ENCODE measurements at places on chromosomes 2 and 18.

DNA sequence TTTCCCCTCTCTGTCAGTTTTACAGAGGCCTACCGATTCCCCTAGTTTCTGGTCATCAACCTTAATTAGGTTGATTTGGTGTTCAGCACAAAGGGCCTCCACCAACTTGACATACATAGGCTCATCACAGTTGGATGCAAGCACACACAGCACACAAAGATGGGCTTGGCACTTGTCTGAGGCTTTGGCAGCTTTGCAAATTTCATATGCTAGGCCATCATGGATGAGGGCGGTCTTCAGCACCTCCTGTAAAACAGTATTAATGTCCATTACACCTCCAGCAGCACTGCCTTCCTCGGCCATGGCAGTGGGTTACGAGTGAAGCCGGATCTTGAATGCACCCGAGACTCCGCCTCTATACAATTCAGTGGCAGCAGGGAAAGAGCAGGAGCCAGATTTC, 56.9 kb downstream of the REL start:
- no peak for DNase-seq

- no peak for DNase-seq
Measured at GRCh38 chr2:113123726-113124125, 3.7 kb upstream of the IL1RN start.

DNA sequence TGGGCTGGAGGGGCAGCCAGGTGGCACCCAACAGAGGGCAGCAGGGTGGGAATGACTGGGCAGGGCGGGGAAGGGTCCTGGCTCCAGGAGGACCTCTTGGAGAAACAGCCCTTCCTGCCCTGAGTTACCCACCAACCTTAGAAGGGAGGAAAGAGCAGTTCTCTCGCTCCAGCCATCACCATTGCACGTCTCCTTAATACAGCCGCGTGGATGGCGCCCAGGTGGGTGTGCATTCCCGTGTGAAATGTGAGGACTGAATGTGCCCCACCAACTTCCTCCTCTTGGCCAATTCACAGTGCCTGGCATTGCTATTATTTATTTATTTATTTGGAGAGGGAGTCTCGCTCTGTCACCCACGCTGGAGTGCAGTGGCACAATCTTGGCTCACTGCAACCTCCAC, 107.0 kb downstream of the SMIM21 start:
- no peak for DNase-seq

DNA sequence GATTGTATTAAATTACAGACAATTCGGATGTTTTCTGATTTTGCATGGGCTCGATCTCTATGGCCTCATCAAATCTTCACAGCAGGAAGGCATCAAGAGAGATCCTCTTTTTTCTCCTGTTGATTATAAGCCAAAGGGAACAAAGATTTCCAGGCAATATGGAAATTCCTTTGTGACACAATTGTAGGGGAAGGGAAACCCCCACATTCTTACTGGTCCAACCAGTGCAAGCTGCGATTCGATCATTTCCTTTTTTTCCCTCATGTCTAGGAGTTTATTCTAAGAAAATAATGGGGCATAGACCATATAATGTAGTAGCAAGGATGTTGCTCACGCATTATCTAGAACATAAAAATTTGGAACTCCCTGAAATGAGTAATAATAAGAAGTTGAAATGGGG, 87.7 kb downstream of the LYPD6 start:
- no peak for DNase-seq

- DNase-seq: no peak
Measured at GRCh38 chr2:195961873-195962272, 106.8 kb downstream of the DNAH7 start.

DNA sequence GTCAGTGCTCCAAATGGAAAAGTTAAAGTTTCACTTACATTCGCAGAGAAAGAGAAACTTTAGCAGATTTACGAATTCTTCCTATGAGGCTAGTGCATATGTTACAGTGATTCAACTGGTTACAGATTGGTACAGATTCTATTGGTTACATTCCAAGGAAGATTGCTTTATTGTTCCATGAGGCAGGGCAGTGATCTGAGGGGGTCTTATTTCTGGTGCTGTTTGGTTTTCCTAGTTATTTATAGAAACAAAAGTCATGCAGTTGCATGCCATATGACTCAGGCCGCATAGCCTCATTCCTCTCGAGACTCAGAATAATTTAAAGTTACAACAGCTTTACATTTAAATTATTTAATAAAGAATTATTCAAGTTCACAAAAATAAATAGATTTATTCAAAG, 385.4 kb upstream of the SYT4 start:
- no peak for DNase-seq

- no peak for DNase-seq
Measured at GRCh38 chr2:221503965-221504364, 68.1 kb downstream of the EPHA4 start.

GRCh38 chr2:15920696-15921095, 19.7 kb upstream of the MYCN start:
- DNase-seq: no peak

DNA sequence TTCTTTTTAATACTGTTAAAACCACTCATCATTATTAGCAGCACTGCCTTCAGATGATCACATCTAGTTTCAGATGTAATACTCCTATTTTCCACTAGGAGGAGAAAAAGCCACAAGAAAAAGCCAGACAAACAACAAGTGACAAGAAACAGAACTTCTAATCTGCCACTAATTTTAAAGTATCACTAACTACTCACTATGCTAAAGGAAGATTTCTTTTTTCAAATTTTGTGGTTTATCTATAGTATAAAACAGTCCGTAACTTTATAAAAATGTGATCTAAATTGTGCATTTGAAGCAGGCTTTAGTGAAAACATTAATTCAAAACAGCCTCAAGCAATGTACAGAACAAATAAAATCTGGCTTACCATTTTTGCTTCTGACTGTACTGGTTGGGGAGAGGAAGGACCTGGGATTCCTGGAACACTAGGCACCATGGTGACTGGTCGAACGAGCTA, 56.8 kb downstream of the ATF2 start:
- no peak for DNase-seq

DNA sequence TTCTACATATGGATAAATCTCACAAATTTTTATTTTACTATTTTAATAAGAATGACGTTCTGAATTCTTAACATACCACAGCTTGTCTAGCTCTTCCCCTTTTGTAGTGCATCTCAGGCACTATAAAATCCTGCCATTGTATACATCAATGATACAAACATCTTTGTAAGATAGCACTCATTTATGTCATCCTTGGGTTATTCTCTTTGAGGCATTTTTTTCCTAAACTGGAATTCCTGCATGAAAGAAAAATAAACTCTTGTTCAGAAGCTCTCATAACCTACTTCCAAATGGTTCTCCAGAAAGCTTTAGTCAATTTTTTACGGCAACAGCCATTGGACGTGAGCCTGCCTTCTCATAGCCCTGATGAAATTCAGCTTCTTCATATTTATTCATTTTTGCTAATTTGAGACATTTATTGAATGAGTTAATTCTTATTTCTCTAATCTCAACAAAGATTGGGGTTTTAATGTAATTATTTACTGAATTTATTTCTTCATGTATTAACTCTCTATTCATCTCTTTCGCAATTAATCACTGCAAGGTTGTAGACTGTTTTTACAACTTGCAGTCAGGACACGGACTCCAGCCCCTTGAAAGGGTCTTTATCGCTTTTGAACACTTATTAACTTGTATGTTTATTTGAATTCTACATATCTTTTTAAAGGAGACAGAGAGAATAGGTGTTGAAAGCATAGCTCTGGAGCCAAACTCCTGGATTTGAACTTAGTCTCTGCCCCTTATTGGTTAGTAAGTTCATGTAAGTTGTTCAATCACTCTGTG, 57.6 kb upstream of the PARD3B start:
- no peak for DNase-seq

GRCh38 chr2:219460424-219460926, 25.8 kb downstream of the SPEG start:
- DNase-seq: peak; percentile 80

DNA sequence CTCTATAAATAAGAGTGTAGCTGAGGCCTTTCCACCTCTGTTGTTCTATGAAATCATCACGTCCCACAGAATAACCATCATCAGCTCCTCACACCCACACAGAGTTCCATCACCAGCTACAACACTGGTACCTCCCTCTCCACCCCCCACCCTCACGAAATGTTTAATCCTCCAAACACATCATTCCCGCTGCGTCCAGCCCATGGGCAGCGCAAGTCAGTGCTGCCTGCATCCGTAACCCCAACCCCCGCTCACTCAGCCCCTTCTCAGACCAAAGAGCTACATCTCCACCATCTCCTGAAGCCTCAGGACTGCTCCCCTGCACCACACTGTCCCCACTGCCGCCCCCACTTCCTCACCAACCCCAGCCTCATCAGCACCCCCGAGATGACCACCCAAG, 19.4 kb downstream of the DNMT3A start:
- no peak for DNase-seq

DNA sequence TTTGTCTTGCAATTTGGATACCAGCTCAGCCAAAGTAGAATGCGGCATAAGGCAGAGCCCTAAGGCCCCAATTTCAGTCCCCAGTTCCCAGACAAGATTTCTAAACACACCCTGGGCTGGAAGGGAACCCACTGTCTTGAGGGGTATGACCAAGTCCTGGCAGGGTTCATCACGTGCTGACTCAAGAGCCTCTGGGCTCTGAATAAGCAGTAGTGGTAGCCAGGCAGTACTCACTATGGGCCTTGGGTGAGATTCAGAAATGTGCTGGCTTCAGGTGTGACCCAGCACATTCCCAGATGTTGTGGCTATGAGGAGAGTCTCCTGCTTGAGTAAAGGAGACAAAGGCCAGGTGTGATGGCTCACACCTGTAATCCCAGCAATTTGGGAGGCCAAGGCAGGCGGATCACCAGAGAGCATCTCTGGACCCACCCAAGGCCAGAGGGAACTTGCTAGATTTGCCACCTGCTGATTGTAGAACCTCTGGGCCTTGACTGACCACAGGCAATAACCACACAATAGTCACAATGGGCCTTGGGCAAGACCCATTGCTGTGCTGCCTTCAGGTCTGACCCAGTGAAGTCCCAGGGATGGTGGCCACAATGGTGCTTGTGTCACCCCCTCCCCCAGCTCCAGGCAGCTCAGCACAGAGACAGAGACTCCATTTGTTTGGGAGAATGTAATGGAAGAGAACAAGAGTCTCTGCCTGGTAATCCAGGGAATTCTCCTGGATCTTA, 74.9 kb downstream of the ATL2 start:
- DNase-seq: no peak

GRCh38 chr2:173171321-173171720, 95.7 kb downstream of the MAP3K20 start:
- no peak for DNase-seq
